ENCODE measurements at places on chromosomes 11 and 22. TPM values are rescaled to one million over a fixed set of nuclear protein-coding genes. Genes with fewer than 3 reads are reported as not detected.

PIK3IP1 gene
- 17.4 TPM for total RNA-seq

DNA sequence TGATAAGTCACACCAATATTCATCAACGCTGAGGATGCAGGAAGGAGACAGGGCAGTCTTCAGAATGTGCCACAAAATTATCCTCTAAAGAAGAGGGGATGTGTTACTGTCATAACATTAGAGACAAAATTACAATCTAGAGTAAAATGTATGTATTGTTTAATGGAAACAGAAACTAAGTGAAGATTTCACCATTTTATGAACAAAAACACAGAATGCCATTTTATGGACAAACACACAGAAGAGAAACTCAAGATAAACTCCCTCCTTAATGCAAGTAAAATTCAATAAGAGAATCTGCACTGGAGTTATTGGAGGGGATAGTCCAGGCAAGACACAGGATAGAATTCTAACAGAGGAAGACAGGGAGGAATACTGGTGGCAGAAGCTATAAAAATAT lies 62.8 kb downstream of the LARGE2 start:
- DNase-seq = no peak

- no peak for DNase-seq
Observed at GRCh38 chr11:60844045-60844869, 2.3 kb downstream of the CCDC86 start.

DNA sequence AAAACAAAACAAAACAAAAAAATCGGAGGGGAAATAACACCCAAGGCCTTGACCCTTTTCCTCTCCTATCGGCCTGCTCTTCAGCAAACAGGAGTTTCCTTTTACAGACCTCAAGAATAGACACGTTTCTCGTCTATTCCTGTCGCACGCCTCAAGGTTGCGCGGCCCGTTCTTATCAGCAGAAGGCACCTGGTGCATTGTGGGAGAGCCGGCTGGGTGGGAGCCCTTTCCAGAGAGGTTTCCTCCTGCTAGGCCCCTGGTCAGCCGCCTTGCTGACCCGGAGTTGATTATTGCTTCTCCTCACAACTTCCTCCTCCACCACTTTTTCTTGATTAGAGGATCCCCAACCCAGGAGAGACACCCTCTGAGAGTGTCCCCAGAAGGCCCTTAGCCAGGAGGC lies 497.3 kb downstream of the MIAT start:
- no peak for DNase-seq

DNA sequence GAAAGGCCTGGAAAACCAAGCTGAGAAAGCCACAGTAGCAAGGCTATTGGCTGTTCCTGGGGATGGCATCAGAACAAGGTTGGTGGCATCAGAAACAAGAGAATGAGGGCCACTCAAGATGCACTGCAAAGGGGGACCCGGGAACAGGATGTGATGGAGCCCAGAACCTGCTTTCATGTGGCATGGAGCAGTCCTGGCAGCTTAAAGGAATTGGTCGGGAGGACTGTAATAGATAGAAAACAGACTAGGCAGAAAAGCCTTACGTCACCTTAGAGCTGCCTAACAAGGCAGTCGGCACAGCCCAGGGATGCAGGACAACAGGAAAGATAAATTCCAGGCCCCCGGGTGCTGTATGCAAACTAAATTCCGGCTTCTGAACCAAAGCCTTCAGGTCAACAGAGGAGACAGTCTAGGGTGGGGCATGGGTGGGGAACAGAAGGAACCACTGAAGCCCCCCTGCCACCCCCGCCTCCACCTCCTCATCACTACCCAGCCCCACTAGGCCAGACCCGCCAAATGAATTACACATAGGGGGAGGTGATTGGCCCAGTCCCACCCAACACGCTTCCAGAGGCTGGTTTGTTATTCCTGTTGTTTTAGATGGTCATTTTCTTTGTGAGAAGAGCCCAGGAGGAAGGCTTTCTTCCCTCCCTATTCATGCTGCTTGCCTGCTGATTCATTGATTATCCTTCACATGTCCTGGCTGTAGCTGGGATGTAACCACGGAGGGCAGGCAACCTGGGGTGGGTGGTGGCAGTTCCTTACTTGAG lies 25.7 kb upstream of the LRRC55 start:
- no peak for DNase-seq

All from PC-9 (cell line).